ENCODE measurements at places on chromosomes 3 and 15. TPM values are rescaled to one million over a fixed set of nuclear protein-coding genes. Genes with fewer than 3 reads are reported as not detected.

Gene KY
- 0.19 TPM for total RNA-seq

Gene IL20RB
- total RNA-seq, result 110 TPM

Gene ROBO2
- total RNA-seq, result 8.4 TPM

Gene EFHB
- total RNA-seq, result 0.67 TPM

Gene CCDC39
- not detected for total RNA-seq
